ENCODE measurements at places on chromosomes 11 and 22. TPM values are rescaled to one million over a fixed set of nuclear protein-coding genes. Genes with fewer than 3 reads are reported as not detected.
A peak's percentile ranks its signal among the peaks of the same experiment; 100 is the strongest.

DNA sequence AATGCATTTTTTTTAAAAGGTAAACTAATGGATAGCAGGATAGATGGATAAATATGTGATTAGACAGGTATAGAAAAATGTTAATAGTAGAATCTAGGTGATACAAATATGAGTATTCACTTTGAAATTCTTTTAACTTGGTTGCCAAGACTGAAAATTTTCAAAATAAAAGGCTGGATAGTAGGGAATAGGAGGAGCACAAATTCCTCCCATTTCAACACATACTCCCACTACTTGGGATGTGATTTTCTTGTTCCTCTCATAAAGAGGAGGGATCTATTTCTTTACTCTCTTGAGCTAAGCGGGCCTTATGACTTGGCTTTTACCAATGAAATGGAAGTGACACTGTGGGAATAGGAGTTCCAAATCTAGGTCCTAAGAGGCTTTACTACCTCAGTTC lies 35.9 kb downstream of the PIK3C2A start:
- no peak for DNase-seq

DNA sequence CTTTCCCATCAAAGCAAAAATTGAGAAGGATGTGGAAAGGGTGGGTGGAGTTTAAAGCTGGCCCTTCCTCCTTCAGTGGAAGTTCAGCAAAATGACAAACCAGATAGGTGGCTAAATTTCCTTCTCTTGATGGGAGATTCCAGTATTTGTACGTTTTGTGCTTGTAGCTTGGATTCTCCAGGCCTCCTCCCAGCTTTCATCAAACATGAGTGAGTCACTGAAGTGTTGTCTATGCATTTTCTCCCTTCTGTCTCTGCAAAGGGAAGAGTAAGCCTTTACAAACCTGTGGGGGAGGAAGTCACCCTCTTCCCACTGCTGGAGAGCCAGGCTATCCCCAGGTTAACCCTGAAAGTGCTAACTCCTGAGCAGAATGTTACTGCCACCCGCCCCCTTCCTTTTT lies 6.4 kb downstream of the MARK2 start:
- DNase-seq, result peak; percentile 22

The TEX12 gene
- not detected for total RNA-seq

The MTCH2 gene
- 167 TPM for total RNA-seq

DNA sequence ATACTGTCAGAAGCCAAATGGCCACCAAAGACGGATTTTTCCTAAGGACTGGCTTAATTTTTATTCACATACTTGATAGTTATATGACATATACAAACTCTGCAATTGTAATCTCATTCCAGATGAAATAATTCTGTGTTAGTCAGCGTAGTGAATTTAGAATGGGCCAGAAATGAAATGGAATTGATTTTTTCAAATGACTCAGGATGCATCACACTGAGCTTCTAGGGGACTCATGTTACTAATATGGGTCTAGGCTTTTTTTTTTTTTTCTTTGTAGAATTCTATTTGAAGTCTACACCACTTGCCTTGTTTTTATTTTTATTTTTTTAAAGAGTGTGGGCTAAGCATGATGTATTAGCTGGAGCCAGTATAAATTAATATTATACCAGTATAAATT lies 62.7 kb downstream of the SPECC1L start:
- no peak for DNase-seq

- no peak for DNase-seq
Measured at GRCh38 chr11:36292311-36292722, 3.1 kb upstream of the COMMD9 start.

DNA sequence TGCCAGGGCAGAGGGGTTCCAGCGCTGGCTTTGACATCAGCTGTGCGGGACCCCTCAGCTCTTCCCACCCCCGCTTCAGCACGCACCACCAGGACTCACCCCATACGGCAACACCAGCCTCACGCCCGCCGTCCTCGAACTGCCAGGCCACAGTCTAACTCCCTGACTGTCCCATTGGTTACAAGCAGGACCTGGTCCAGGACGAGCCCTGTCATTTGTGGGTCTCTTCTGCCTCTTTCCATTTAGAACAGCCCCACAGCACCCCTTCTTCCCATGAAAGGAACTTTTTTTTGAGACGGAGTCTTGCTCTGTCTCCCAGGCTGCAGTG lies 81.7 kb downstream of the PHF21B start:
- DNase-seq, result no peak

DNA sequence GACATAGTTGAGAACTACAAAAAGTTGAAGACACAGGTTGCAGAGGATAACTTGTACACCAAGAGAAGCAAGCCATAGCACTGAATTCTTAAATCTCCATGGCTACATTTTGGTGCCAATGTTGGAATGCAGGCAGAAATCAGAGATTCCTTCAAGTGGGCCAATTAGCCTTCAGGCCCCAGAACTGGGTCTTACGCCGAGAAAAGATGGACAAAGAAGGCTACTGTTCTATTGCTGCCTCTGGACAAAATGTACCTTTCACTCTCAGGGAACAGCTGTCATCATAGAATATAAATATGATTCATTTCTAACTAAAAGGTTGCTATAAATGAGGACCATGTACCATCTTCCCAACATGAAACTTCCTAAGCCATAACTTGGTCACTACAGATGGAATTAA lies 13.7 kb downstream of the TMEM216 start:
- no peak for DNase-seq

- DNase-seq, result no peak
Measured at GRCh38 chr11:111680486-111681175, 78.4 kb downstream of the SIK2 start.

DNA sequence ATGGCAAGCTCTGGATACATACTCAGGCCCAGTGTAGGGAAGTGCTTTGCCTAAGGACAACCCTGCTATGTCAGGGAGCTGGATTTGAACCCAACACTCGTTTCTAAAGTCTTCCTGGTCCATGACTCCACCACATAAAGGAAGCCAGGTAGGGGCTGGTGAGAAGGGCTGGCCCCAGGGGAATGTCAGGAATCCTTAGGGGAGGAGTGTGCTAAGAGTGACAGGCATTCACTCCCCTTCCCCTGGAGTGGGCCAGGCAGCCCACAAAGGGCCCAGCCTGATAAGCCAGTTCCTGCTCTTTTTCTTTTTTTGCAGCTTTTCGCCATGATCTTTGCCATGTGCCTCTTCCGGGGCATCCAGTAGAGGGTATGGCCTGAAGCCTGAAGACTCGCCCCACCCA lies 21.9 kb downstream of the TP53I11 start:
- peak; percentile 71 for DNase-seq

GRCh38 chr11:15750535-15751308 lies 605.6 kb downstream of the SOX6 start:
- DNase-seq, result no peak

- no peak for DNase-seq
Measured at GRCh38 chr11:79046366-79046765, 394.5 kb downstream of the TENM4 start.

GRCh38 chr11:74546752-74547151 lies 45.6 kb upstream of the POLD3 start:
- no peak for DNase-seq

GRCh38 chr22:25777870-25778269 lies 35.9 kb downstream of the MYO18B start:
- peak; percentile 53 for DNase-seq

The TEX54 gene
- 0.95 TPM for total RNA-seq

DNA sequence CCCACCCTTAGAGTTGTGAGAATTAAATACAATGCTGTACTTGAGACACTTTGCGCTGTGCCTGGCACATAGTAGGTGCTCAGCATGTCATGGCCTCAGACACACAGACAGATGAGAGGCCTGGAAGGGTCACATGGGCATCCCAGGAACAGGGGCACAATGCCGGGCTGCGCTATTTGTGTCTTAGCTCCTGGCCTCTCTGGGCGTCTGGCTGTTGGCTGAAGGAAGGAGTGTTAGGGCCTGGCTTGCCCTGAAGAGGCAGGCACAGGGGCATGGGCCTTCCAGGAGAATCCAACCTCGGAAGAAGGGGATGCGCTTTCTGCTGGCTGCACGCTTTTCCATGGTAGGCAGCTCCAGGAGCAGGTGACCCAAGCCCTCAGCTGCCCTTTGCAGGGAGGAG lies 41.4 kb downstream of the ST14 start:
- DNase-seq, result no peak

GRCh38 chr11:73664877-73665276 lies 18.5 kb downstream of the PLEKHB1 start:
- DNase-seq, result no peak

The OR52A1 gene
- total RNA-seq, result not detected

The SYCE3 gene
- total RNA-seq, result not detected

DNA sequence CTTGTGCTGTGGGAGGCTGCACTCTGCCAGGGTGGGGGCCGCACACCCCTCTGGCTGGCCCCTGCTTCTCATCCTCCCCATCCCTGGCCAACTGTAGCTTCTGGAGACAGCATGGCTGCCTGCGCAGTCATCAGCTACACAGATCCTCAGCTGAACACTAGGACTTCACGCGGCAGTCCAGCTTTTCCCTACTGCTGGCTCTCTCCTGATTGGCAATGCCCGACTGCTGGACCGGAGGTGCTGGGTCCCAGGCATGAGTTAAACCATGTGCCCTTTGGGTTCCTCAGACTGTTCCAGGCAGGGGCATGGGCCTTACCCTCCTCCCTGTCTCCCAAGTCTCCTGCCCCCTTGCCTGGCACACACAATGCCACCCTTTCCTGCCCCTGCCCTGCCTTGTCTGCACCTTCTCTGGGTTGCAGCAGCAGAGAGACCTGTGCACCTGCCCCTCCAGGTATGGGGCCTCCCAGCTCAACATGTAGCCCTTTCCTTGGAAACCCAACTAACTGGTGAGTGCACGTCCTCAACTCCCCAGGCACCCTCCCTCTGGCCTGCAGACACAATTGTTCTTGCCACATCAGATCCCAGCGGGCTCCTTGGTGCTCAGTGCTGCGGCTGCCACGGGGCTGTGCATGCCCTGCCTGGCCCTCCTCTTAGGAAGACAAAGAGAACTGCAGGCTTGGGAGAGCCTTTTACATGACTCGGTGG lies 1039.2 kb downstream of the TBC1D22A start:
- DNase-seq, result no peak

DNA sequence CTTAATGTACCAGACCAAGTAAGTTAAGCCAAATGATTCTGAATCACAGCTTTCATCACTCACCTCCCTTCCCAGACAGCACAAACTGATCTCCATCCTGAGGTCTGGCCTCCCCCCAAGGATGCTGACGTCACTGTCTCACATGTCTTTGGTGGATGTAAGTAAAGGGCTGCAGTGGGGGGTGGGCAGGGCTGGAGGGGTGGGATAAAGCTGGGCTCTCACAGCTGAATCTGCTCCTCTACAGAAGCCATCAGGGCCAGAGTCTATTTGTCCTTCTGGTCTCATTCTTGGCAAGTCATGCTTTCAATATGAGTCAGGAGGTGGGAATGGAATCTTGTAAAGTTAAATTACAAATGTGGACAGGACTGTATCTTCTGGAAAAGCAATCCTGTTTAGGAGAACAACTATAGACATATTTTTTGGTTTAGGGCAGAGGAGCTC lies 32.7 kb downstream of the P4HA3 start:
- no peak for DNase-seq

GRCh38 chr22:38481162-38481870 lies 13.4 kb downstream of the KDELR3 start:
- DNase-seq, result no peak

The CNTN5 gene
- 1.00 TPM for total RNA-seq

The CAPRIN1 gene
- total RNA-seq, result 224 TPM

DNA sequence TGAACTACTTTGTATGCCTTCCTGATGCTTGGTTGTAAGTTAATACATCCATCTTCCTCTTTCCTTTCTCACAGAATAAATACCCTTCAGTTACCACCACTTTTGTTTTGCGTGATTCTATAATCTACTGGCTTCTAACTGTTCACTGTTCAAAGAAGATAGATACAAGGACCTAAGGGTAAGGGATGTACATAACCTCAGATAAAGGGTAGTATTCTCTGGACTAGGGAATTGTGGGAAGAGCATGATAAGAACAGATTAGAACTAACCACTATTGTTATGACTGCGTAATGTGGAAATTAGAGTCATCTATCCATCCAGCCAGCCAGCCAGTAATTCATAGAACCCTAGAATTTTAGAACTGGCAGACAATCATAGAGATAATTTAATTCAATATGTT lies 36.4 kb downstream of the MAP6 start:
- no peak for DNase-seq

GRCh38 chr11:2468363-2469235 lies 23.8 kb downstream of the KCNQ1 start:
- DNase-seq, result no peak

The TRPM5 gene
- not detected for total RNA-seq

The FBXO3 gene
- total RNA-seq, result 29.6 TPM

- peak; percentile 37 for DNase-seq
Measured at GRCh38 chr11:73274722-73275380, 2.7 kb downstream of the P2RY6 start.

DNA sequence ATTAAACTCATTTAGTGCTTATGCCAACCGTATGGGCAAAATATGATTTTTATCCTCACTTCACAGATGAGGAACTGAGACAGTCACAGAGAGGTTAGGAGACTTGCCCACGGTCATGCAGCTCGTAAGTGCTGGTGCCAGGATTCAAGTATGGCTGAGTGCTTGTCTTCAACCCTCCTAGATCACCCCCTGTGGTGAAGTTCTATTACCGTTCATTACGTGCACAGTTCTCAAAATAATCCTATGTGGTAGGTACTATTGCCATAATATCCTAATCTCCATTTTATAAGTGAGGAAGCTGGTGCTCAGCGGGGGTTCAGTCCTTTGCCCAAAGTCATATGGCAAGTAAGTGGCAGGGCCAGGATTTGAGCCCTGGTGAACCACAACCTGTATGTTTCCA lies 1.5 kb downstream of the MIEF1 start:
- no peak for DNase-seq

GRCh38 chr11:41245704-41246398 lies 213.6 kb downstream of the LRRC4C start:
- DNase-seq, result peak; percentile 17

GRCh38 chr11:20530942-20531703 lies 68.3 kb upstream of the SLC6A5 start:
- DNase-seq, result no peak

DNA sequence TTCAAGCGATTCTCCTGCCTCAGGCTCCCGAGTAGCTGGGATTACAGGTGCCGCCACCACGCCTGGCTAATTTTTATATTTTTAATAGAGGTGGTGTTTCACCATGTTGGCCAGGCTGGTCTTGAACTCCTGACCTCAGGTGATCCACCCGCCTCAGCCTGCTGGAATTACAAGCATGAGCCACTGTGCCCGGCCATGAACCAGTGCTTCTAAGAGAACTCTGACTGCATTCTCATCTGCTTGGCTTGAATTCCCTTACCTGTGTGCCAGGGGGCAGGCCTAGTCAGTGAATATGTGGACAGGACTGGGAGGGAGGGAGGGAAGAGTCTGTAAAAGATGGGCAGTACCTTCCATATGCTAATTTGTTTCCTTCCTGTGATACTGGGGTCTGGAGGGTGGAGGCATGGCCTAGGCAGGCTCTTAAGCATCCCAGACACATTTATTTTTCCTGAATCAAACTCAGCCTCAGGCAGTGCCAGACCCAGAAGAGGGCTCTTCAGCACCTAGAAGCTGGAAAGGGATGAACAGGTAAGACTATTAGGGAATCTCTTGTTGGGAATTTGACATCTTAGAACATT lies 6.6 kb downstream of the RPS25 start:
- DNase-seq, result no peak

The OPCML gene
- not detected for total RNA-seq

All from Caco-2 (cell line).